Activated CD4-positive, alpha-beta T cell treated with anti-CD3 and anti-CD28 coated beads, Interleukin-2, amount 50 U/mL, for 4 hours (primary cell): ENCODE measurements at places on chromosomes 4 and X.

DNA sequence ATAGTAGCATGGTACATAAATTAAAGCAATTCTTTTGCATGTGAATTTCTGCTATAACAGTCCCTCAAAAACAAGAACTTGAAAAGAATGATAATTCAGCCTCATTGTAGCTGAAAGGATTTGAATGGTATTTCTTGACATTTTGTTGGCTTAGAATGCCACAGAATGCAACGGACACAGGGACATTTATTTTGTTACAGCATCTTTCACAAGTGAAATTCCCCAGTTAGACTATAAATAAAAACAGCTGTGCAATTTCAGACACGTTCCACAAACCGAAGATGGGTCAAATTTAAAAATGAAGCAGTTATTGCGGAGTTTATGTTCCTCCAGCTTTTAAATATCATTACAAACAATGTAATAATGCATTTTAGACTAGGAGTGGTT is 82.8 kb upstream of the AMELX start:
- no peak for DNase-seq

GRCh38 chr4:91961504-91961903 is 342.3 kb upstream of the GRID2 start:
- no peak for DNase-seq

GRCh38 chr4:81021142-81021944 is 9.2 kb upstream of the BMP3 start:
- no peak for DNase-seq

- DNase-seq = no peak
Measured at GRCh38 chr4:158397781-158398180, 123.9 kb upstream of the RXFP1 start.

- DNase-seq = no peak
Measured at GRCh38 chrX:68238568-68238967, 194.7 kb downstream of the OPHN1 start.

DNA sequence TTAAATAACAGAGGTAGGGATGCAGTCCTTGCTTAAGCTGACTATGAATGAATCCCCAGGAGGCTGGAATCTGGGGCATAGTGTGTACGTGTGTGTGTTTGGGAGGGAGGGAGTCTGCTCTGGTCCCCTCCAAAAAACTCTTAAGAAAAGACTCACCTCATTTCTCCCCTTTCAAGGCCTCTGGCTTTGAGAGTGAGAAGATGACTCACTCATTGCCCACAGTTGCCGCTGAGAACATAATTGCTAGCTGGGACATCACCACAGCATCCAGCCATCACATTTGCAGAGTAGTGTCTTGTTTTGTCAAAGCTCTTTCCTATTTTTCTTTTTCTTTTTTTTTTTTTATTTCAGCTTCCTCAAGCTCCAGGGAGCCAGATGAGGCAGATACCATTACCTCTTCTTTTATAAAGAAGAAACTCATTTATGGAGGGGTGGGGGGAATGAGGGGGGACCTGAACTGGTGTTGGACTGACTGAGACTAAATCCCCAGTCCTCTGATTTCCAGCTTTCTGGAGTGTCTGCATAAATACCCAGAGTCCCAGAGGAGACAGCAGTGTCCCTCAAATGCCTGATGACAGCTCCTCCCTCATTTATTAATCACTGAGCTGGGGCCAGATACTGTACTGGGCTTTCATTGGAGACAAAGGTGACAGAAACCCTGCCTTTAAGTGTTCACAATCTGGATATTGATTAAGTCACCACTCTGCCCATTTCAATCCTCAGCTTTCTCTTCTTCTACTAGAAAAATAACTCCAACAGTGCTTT is 61.9 kb upstream of the LAS1L start:
- DNase-seq = peak; percentile 32

- no peak for DNase-seq
Measured at GRCh38 chrX:124260845-124261244, 71.6 kb upstream of the TEX13D start.

- DNase-seq = no peak
Measured at GRCh38 chr4:5423670-5424069, 284.7 kb downstream of the EVC2 start.

DNA sequence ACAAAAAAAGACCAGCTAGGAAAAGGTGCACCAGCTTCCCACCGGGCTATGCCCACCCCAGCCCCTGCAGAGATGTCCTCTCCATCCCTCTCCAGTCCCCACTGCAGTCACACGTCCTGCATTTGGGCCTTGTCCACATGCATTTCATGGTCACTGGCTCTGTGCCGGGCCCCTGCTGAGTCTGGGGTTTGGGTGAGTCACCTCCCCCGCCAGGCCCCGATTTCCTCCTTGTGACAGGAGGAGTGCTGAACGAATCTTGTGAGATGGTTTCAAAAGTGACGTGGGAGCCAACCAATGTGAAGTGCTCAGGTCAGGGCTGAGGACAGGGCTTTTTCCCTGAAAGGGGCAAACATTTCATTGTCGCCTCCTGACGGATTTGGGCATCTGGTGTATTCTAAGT is 7.1 kb downstream of the CPZ start:
- DNase-seq = no peak

DNA sequence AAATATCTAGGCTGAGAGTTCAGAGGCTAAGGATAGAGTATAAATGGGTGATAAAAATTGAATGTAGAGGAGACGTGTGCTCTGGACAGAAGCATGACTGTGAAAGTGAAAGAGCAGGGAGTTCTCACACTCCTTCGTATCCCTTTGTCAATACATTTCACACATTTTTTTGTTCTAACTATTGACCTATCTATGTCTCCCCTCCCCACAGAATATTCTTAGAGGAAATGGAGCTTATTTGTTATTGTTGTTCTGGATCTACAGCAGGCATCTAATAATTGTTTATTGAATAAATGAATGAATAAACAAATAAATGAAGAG is 57.6 kb downstream of the ENPEP start:
- DNase-seq = no peak

DNA sequence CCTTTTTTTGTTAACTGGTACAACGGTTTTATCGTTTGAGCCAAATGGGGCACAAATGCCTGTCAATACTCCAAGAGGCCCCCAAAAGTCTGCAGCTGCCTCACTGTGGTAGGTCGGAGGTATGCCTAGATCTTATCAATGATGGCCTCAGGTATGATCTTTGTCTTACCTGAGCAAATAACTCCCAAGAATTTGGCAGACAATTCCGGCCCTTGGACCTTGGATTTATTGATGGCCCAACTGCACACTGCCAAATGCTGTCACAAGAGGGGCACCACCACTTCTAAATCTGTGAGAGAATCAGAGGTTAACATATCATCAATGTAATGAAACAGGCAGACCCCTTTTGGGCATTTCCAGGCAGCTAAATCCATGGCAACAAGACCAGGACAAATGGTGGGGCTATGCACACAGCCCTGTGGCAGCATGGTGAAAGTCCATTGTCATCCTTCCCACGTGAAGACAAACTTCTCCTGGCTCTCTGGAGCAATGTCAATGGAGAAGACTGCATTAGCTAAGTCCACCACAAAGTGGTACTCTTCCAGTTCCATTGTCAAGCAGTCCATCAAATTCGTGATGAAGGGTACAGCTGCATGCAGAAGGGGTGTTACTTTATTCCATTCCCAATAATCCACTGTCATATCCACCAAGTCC is 28.6 kb downstream of the CXCL13 start:
- DNase-seq = no peak

GRCh38 chr4:70895811-70896491 is 6.2 kb upstream of the MOB1B start:
- no peak for DNase-seq

- DNase-seq = no peak
Measured at GRCh38 chr4:108006361-108006760, 16.7 kb downstream of the HADH start.

DNA sequence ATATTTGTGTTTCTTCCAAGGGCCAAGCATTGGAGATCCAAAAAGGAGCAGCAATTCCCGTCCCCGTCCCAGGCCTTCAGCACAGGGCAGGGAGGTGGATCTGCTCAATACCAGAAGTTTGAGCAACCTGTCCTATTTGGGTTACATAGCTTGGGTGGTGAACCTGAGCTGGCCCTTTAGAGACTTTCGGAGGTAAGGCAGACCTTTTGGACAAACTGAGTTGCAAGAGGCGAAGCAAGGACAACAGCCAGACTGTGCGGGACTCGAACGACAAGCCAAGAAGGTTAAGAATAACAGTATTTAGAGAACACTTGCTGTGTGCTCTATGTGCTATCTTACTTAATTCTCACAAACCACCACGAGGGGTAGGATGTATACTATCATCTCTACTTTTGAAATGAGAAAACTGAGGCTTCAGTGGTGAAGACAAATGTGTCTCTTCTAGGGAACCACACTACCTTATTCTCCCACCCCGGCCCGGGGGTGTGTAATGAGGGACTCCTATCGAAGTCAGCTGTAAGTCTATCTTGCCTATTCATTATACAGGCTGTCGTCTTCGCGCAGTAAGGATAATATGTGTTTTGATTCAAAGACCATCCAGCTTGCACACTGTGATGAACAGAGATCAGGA is 1.3 kb downstream of the NOP14 start:
- DNase-seq = no peak

DNA sequence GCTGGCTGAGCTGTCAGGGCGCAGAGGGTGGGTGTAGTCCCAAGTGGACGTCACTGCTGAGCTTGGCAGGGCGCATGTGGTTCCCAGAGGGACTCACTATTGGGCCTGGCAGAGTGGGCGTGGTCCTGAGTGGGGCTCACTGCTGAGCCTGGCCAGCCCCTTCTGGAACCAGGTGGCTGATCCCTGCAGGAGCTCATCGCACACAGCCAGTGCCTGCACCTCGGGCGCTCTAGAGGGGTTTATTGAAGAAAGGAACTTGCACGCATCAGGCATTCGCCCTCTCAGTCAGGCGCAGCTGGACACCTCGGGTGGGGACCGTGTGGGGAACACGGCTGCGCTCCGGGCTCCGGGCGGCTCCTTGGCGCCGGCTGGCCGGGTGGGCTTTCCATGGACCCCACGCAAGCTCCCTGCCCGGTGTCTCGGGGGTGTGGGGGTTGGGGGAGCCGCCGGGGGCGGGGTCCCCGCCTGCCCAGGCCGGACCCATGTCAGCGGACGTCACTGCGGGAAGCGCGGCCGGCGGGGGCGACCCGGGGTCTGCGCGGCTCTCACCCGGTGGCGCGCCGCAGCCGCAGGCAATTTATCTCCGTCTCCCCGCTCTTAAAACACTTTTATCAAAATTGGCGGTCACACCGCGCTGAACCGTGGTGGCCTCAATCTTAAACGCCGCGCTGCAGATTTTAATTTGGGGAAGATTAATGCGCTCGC is 65.4 kb upstream of the NKX1-1 start:
- DNase-seq = no peak

DNA sequence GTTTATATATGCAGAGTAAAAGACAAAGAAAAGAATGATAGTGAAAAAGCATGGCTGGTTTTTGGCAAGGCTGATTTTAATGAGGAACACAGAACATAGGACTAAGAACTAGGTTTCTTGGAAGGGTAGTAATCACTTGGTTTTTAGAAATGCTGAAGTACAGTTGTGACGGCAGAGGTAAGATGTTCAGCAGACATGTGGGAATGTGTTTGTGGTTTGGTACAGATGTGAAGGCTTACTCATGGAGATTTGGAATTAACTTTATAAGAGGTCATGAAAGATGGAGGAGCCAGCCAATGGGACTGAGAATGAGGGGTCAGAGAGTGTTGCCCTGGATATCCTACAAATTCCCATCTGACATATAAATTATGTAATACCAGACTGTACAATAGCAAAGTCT is 243.6 kb downstream of the NPFFR2 start:
- no peak for DNase-seq

GRCh38 chr4:14961292-14961691 is 41.0 kb upstream of the CPEB2 start:
- no peak for DNase-seq

DNA sequence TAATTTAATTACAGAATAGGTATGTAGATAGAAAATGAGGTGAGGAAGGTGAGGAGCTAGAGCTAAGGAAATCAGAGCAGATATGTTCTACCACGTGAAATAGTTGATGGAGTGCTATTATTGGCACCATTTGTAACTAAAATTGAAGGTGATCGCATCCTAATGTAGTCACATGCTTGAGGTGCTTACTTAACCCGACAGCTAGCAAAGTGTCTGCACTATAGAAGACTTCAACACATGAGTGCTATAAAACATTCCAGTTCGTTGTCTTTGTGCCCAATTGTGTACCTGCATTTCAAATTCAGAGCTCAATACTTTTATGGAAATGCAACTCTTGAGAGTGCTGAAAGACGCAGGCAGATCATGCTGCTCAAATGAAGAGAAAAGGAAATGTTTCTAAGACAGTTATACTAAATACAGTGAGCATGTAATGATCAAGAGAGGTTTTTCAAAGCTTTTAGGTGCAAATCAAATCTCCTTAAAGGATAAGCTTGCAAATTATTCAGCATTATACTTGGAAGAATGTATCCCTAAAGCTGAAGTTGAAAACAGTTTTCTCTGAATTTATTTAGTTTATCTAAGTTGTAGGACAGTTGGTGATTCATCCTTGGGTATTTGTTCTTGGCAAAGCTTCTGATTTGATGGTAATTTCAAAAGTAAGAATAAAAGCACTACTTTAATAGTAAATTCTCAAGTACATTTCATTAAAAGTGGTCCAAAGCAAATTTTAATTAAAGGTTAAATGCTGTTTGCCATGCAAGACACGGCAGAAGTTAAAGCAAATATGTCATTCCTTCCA is 223.9 kb upstream of the EPHA5 start:
- DNase-seq = no peak

GRCh38 chrX:55119712-55120111 is 30.9 kb downstream of the PAGE2 start:
- no peak for DNase-seq

GRCh38 chr4:54271464-54271863 is 42.4 kb downstream of the PDGFRA start:
- DNase-seq = no peak

- DNase-seq = no peak
Measured at GRCh38 chr4:152577708-152578396, 42.0 kb upstream of the FBXW7 start.

GRCh38 chr4:146470604-146471003 is 51.1 kb downstream of the SLC10A7 start:
- no peak for DNase-seq

- no peak for DNase-seq
Measured at GRCh38 chr4:151688003-151688784, 72.6 kb downstream of the GATB start.

DNA sequence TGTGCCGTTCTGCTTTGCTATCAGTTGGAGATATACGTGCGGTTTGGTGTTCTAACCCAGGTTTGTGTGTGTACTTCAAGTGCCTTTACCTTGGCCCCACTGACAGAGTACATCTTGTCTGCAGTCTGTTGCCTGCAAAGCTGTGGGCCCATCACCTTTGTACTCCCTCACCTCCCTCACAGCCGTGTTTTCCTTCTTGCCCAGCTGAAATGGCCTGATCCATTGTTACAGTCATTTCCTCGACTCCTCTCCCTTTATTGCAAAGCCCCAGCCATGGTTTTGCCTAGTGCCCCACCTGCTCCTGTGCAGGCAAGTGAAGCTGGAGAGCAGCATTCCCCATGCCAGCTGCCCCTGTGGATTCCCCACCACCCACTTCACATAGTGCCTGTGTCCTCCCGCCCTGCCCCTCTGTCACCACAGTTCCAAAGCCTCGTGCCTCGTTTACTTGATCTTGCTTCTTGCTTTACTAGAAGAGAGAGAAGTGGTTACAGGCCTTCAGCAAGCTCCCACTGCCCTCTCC is 55.2 kb upstream of the TLR2 start:
- no peak for DNase-seq
